ENCODE measurements at places on chromosomes 11 and 22. TPM values are rescaled to one million over a fixed set of nuclear protein-coding genes. Genes with fewer than 3 reads are reported as not detected.

DNA sequence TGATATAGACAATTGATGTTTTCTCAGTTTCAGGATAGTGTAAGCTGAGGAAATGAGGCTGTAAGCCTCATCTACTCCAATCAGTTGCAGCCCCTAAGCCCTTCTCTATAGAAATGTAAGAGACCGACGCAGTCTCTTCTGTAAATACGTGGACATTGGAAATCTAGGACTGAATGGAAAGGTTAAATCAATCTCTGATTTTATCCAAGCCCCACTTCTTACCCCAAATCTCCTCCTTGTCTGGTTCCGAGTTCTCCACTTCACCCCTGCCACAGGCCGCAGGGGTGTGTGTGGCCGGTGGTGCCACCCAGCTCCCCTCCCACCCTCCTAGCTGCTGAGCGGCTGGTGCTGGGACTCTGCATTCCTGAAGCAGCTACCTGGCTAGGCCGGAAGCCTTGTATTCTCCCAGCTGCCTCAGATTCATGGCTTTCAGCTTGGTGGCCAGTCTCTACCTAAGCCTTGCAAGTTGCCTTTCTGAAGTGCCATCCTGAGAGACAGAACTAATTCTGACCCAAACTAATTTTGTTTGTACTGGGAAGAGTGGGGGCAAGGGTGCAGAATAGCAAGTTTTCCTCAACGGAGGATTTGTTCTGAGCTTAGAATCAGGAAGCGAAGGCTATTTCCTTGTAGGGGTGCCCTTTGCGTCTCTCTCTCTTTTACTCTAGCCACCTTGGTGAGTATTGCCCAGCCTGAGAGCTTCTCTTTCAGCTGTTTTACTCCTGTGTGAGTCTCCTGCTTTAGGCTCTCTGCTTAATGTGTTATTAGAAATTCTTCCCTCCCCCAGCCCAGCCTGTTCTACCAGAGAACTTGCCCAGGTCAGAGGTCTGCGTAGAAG is 749 bp downstream of the VWA5A start:
- no peak for DNase-seq

The SHISAL1 gene
- polyA plus RNA-seq, result 2.5 TPM

The PKP3 gene
- 5.5 TPM for polyA plus RNA-seq

DNA sequence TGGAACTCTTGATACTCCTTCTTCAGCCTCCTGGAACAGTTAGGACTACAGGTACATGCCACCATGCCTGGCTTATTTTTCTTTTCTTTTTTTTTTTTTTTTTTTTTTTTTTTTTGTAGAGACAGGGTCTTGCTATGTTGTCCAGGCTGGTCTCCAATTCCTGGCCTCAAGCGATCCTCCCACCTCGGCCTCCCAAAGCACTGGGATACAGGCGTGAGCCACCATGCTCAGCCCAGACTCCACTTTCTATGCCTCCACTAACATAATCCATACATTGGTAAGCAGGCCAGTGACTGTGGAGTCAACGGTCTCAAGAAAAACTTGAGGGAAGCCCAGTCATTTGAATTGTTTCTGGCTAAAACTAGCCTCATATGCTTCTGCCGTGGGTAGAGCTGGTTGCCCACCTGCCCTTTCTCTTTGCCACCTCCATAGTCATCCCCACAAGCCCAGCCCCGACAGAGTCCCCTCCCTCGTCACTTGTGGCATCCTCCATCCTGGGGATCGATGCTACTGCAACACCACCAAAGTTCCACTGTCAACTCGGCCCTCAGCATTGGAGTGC is 2.4 kb downstream of the SCN2B start:
- DNase-seq, result no peak

DNA sequence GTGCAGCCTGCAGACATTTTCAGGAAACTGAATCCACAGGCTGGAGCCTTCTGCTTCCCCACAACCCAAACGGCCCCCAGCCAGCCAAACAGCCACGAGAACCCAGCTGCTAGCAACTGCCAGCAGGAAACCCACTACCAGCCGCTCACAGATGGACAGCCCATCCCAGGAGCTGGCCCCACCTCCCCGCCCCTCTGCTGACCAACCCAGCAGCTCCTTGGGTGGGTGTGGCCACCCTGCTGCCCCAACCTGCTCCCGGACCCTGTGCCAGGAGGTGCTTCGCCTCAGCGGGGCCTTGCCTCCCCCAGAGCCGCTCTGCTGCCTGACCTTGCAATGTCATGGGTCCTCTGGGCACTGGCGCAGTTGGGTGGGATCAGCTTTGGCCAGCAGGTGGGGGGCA is 8.2 kb upstream of the CCDC188 start:
- DNase-seq, result no peak

DNA sequence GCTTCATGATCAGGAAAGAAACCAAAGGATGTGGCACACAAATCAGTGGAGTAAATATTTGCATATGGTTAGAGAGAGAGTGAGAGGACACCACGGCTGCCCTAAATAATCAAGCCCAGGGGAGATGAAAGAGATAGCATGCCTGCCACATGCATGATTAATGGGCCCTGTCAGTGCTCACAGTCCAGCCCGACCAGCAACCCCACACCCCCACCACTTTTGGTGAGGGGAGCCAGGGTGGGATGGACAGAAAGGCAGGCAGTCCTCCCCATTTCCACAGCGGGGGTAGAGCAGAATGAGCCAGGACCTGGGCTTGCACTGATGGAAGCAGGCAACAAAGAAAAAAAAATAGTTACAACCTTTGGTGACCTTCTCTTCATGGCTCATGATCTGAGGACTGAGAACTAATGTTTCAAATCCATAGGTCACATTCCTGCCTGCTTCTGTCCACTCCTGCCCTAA is 545.0 kb downstream of the ETS1 start:
- peak; percentile 56 for DNase-seq

DNA sequence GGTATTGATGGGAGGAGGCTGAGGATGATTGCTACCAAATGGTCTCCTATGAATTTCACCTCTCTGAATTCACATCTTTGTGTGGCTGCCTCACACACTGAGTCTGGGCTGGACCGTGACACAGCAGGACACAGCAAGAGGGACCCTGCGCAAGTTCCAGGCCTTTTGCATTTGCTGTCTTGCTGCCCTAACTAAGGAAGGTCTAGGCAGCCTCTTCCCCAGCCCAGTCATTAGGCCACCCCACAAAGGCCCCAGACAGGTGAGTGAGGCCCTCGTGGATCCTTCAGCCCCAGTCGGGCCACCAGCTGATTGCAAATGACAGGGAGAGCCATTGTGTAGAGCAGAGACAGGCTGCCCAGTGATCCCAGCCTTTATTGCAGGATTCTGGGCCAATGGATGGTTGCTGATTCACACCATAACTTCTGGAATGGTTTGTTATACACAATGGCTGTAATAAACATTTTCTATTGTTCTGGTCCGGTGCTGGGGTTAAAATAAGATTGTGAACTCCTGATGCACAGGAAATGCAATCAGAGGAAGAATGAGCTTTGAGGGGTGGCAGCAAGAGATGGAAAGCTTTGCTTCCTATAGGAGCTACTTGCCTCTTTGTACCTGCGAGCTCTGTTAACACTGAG is 28.5 kb upstream of the CSNK2A3 start:
- no peak for DNase-seq

DNA sequence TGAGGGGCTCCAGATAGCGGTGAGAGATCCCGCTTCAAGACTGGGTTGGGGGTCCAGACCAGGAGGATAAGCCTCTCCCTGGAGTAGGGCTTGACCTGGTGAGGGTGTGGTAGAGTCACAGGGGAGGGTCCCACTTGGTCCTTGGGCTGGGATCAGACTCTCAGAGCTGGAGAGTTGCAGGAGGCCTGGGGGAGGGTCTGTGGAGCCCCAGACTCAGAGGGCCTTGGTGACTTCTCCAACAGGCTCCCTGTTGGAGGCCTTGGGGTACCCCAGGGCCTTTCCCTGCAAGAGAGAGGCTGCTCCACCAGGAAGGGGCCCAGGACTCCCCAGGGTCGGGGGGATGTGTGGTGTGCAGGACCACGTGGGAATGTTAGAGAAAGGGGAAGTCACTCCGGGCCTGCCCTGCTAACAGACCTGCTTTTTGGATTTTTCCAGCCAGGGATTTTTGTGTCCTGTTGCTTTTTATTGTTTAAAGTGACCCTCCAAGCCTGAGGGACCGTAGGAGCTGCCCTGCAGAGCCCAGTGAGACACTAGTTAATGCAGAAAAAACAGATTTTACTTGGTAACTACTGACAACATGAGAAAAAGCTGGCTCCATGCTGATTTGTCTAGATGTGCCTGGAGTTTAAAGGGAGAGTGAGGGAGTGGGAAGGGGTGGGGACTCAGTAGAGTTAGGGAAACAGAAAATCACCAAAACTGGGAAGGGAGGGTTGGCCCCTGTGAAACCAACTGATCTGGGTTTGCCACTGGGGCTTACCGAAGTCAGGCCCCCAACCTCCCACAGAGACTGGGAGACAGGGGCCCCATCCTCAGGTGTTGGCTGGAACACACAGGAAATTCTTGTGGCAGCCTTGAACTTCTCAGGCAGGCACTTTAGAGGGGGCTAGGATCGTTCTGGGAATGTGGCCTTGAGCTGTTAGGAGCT is 801 bp upstream of the TXNRD2 start:
- no peak for DNase-seq
